Prostate gland (tissue), 2 donors: ENCODE measurements at places on chromosomes 3 and 15.

GRCh38 chr3:11556851-11557644 is 86.7 kb downstream of the VGLL4 start:
- no peak for DNase-seq

DNA sequence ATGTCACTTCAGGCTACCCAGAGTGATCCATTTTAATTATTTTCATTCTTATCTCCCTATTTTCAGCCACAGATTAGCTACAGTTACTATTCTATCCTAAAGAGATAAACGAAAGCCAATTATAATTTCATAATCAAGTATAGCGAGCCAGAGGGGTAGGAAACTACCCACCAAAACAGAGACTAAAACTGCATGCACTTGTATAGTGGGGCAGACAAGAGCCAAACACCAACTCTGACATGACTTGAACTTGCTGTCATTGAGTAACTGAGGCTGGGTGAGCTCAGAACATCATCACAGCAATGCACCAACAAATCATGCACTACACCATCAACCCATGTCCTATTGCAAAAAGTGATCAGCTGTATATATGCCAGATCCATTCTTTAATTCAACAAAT is 64.8 kb downstream of the FBN1 start:
- DNase-seq: no peak

DNA sequence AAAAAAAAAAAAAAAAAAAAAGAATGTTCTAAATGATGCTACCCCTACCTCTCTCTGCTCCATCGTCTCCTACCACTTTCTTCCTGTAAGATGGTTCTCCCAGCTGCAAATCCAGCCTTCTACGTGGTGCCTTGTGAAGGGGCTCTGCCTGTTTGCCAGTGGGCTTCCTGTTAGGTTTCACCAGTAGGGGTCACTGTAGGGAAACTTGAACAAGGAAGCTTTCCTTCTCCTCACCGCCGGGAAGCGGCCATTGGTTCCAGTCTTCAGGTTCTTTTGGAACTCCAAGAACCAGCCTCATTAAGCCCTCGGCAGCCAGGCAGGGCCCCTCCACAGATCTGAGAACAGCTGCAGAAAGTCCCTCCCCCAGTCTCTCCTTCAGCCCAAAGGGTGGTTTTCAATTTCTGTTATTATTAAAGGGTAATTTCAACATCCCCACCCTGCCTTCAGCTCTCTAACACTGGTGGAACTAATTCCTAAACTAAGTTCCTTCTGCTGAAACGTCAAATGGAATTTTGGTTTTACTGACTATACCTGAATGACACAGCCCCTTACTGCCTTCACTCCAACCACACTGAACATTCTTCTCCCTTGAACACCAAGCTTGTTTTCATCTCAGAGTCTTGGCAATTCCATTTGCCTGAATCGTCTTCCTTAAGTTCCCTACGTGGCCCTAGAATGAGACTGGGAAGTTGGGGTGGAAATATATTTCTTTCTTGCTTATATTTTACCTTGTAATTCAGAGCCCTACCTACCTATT is 13.5 kb downstream of the MCCC1 start:
- DNase-seq: no peak

DNA sequence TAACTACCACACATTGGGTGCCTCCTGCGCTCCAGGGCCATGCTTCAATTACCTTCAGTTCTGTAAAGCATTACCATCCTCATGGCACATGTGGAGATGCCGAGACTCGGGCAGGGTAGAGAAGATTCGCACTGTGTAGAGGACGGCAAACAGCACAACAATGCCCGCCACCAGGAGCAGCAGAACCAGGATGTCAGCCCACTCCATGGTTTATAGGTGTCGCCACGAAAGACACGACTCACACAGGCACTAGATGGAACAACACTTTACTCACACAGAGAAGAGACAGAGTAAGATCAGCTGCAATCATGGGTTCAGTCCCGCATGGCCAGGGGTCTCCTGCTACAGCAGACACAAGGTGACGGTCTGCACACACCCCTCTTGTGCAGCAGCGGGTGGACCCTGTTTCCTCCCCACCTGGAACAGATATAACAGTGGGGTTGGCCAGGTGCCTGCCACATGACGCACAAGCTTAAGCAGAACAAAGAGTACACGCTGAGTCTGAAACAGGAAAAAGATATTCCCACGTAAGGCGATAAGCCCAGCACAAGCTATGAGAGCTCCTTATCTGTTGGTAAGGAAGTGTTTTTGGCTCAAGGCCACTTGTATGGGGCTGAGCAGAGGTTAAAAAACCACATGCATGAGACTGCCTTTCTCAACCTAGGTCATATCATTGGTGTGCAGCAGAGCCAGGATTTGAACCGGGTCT is 2.5 kb upstream of the TBC1D21 start:
- DNase-seq: no peak
